Effector memory CD8-positive, alpha-beta T cell (primary cell): ENCODE measurements at places on chromosomes 6 and 20.

DNA sequence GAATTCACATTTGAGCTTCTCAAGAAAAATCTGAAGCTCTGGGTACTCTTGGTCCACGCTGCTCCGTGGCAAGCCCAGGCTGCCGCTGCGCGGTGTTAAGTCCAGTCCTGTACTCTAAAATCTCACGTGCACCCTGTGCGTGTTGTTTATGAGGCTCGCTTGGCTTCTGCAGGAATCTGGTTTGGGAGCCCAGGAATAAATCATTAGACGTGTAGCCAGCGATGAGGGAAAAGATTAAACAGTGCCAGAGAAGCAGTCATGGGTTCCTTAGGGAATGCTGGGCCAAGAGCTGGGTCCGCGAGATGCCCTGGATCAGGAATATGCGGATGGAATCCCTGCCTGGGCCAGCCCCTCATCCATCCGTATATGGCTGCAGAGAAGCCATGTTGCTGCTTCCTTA, 87.3 kb downstream of the KCNB1 start:
- no peak overlapping the region for H3K27ac ChIP-seq
- no peaks in the 10 kb centered on the region for H3K4me1 ChIP-seq
- no peak overlapping the region for H3K4me3 ChIP-seq
- H3K36me3 ChIP-seq = no peaks in the 10 kb centered on the region

DNA sequence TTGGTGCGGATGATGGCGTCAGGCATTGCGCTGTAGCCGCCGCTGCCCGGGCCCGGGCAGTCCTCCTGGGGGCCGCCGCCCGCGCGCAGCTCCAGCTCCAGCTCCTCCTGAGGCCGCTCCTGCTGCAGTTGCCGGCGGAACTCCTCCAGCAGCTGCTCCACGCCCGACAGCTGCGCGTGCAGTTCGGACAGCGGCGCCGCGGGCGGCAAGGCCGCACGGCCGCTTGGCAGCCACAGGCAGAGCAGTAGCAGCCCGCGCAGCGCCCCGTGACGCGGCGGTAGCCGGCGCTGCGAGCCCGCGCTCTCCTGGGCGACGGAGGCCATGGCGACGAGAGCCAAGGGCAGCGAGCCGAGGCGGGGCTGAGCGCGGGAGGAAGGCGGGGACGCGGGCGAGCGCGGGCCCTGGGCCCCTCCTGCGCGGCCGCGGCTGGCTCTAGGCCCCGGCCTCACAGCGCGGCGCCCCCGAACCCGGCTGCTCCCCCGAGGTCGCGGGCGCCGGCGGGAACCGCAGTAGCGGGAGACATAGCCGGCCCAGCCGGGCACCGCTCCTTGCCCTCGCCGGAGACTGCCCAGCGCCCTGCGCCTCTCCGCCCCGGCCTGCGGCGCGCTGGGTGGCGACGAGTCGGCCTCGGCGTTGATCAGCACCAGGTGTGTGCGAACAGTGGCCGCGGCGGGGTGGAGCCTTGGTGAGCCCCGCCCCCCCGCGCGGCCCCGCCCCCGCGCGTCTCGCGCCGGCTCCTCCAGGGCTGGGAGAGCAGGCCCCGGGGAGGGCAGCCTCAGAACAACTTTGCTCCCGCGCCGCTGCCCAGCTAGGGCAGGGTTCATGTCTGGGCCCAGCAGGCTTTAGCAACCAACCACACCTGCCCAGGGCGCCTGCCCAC, at the start of gene LRP11:
LRP11 (minus strand) TSS at position 662 of the 880 bp plus-strand sequence; CDS start at position 323, 339 bp downstream.
- peak; percentile 73 for DNase-seq
- H3K27ac ChIP-seq = peak within 1 kb of the TSS; percentile 35
- H3K4me1 ChIP-seq = peaks cover 2% of the 10 kb centered on the region

DNA sequence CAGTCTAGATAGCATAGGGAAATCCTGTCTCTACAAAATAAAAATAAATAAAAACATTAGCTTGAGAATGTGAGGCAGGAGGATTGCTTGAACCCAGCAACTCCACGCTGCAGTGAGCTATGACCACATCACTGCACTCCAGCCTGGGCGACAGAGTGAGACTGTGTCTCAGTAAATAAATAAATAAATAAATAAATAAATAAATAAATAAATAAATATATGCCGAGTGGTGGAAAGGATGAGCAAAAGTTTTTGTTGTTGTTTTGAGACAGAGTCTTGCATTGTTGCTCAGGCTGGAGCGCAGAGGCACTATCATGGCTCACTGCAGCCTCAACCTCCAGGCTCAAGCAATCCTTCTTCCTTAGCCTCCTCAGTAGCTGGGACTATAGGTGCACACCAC, 53.4 kb downstream of the TFAP2A start:
- H3K4me3 ChIP-seq = no peak overlapping the region
- no peak overlapping the region for H3K27ac ChIP-seq
- DNase-seq = no peak
- no peaks in the 10 kb centered on the region for H3K4me1 ChIP-seq
- H3K36me3 ChIP-seq = no peaks in the 10 kb centered on the region

DNA sequence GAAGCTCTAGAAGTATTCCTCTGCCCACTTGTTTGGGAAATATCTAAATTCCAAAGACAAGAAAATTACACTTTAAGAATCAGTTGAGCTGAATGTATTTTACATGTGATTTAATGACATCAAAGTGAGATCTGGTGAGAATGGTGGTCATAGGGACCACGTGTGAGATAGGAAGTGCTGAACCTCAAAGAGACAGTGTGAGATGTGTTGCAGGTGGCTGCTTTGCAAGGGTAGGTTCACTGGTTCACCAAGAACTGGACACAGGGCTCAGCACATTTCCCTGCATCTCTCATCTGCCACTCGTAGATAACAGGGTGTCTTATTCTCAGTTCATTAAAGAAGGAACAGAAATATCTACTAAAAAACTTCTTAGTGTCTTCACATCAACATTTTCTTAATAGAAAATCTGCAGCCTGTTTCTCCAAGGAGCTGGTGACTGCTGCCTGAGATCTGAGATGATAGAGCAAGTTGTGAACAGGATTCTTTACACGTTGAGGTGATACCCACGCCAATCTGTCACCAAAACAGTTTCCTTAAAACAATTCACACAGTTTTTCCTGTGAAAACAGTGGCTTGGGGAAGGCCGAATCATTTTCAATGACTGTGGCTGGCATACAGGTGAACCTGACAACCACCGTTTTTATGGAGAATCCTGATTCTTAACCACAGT, 7.2 kb downstream of the CCR6 start:
- peak; percentile 32 for DNase-seq
- peak overlapping the region; percentile 21 for H3K4me3 ChIP-seq
- H3K27me3 ChIP-seq = no peaks in the 10 kb centered on the region
- H3K36me3 ChIP-seq = peaks cover 59% of the 10 kb centered on the region

DNA sequence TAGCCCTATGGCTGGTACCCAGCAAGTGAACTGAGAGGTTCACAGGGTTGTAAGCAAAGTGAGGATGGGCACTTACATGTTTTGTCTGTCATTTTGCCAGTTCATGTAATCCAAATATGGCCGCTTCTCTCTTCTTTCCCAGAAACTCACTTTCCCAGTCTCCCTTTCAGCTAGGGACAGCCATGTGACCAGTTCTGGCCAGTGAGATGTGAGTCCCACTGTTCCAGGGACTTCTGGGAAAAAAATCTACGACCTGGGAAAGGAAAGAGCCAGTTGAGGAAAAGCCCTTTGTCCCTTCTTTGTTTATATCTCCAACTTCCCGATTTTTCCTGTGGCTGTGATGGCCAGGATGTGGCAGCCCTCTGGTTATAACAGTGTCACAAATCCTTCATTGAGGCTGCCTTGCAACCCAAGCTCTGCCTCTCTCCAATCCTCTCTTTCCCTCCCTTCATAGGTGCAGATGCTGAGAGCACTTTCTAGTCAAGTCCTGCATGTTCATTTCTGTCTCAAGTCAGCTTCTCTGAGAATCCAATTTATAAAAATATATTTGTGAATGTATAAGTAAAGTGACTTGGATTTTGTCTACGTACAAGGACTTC, 148.6 kb upstream of the ZFP64 start:
- H3K4me3 ChIP-seq = no peak overlapping the region
- no peak for DNase-seq
- no peak overlapping the region for H3K27ac ChIP-seq
- peaks cover 26% of the 10 kb centered on the region for H3K27me3 ChIP-seq
- no peaks in the 10 kb centered on the region for H3K4me1 ChIP-seq

DNA sequence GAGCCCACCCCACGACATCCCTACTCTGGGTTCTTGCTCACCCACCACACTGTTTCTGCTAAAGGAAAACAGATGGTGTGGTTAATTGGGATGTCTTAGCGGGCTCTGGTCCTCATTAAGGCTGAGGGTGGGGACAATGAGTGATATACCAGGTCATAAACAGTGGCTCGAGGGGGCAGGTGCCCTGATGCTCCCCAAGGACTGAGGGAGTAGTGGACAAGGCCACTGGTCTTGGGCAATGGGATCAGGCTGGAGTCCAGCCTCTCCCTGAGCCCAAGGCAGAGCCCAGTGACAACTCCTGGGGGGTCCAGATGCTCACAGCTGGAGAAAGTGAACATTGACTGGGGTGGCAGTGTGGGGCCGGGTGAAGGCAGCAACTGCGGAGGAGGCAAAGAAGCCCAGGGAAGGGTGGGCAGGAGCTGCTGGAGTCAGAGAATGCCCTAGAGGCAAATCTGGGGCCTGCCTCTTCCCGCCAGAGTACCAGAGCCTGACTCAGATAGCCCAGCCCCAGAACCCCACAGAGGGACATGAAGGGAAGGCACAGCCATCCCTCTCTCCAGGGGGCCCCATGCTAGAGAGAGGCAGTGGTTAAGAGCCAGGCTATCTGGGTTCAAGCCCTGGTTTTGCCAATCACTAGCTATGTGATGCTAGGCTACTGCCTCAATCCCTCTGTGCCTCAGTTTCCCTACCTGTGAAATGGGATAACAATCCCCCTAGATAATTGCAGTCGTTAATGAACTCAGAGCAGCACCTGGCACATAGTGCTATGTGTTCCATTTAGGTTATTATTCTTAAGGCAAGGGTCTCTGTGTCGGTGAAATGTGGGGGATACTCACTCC, 72.3 kb downstream of the MRPL14 start:
- peaks cover 8% of the 10 kb centered on the region for H3K4me1 ChIP-seq
- H3K36me3 ChIP-seq = no peaks in the 10 kb centered on the region
- H3K4me3 ChIP-seq = no peak overlapping the region
- no peak overlapping the region for H3K27ac ChIP-seq

DNA sequence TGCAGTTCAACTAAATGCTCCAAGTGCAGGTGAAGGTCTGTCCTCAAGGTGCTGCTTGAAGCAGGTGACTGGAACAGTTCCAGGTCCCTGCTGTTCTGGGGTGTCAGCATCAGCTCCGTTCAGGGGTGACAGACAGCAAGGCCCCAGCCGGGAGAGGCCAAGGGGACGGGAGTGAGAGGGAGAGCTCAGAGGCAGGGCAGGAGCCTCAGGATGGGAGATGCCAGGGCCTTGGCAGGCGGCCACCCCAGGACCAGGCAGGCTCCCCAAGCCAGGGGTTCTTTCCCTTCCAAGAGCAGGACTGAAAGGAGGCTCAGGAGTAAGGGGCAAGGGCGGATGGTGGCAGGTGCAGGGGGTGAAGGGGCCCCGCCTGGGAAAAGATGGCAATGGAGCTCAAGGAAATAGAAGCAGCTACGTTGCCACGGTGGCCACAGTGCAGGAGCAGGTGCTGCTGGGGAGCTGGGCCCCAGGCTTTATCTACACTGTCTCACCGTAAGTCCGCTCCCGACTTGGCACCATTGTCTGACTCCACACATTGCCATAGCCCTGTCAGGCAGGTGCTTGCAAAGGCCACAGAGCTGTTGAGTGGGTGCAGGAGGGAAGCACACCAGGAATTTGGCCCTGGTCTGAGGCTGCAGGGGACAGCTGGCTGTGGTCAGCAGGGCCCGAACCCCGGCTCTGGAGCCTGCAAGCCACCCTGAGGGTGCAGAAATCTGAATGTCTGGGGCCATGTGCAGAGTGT, 43.1 kb downstream of the ERMARD start:
- H3K27me3 ChIP-seq = peaks cover 77% of the 10 kb centered on the region
- H3K4me1 ChIP-seq = peaks cover 14% of the 10 kb centered on the region
- peaks cover 7% of the 10 kb centered on the region for H3K36me3 ChIP-seq

GRCh38 chr20:48657426-48658197, 170.2 kb downstream of the PREX1 start:
- peak; percentile 59 for DNase-seq
- peaks cover 77% of the 10 kb centered on the region for H3K36me3 ChIP-seq
- H3K4me3 ChIP-seq = no peak overlapping the region
- H3K4me1 ChIP-seq = peaks cover 24% of the 10 kb centered on the region
- no peaks in the 10 kb centered on the region for H3K27me3 ChIP-seq

- peaks cover 3% of the 10 kb centered on the region for H3K4me1 ChIP-seq
- no peaks in the 10 kb centered on the region for H3K36me3 ChIP-seq
- DNase-seq = no peak
- H3K27ac ChIP-seq = no peak overlapping the region
- H3K27me3 ChIP-seq = no peaks in the 10 kb centered on the region
These were observed 210.3 kb upstream of the ARG1 start for GRCh38 chr6:131362696-131363095.

DNA sequence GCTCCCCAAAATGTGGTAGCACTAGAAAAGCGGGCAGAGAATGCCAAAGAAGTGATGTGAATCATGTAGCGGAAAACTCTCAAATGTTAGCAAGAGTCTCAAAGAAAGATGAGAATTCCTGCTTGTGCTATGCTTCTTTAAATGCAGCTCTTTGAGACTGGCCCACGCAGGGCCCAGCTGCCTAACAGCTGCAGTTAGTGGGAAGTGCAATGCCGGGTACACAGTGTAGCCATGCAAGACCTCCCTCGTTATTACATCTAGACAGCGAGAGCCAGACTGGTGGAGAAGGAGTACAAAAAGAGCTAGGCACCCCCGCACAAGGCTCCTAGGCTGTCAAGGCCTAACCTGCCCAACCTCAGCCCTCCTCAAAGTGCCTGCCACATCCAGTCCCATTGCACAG, 201.7 kb upstream of the PRDM1 start:
- peaks cover 23% of the 10 kb centered on the region for H3K27me3 ChIP-seq
- DNase-seq = no peak
- H3K4me1 ChIP-seq = peaks cover 8% of the 10 kb centered on the region
- no peaks in the 10 kb centered on the region for H3K36me3 ChIP-seq
- H3K4me3 ChIP-seq = no peak overlapping the region

DNA sequence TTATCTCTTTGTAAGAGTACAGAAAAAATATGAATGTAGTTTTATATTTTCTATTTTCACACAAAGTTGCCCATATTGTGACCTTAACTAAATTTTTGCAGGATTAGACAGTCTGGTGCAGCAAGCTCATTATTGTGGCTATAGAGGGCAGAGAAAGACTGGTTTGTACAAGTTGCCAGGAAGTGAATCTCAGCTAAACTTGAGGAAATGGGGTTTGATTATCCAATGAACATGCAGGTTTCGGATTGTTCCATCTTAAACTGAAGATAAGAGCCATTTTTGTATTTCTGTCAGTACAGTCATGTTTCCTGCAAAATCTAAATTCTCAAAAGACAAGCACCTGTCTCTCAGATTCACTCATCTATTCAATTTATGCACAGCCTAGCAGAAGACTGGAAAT, 390.9 kb downstream of the MMUT start:
- no peaks in the 10 kb centered on the region for H3K27me3 ChIP-seq
- DNase-seq = no peak
- no peaks in the 10 kb centered on the region for H3K4me1 ChIP-seq
- H3K36me3 ChIP-seq = no peaks in the 10 kb centered on the region
- no peak overlapping the region for H3K27ac ChIP-seq
- H3K4me3 ChIP-seq = no peak overlapping the region
